CD4-positive, alpha-beta T cell treated with Interferon gamma for 1 hour (primary cell): ENCODE measurements at places on chromosomes 2 and 18.

GRCh38 chr2:18399601-18400000, 160.9 kb downstream of the RDH14 start:
- DNase-seq: no peak

DNA sequence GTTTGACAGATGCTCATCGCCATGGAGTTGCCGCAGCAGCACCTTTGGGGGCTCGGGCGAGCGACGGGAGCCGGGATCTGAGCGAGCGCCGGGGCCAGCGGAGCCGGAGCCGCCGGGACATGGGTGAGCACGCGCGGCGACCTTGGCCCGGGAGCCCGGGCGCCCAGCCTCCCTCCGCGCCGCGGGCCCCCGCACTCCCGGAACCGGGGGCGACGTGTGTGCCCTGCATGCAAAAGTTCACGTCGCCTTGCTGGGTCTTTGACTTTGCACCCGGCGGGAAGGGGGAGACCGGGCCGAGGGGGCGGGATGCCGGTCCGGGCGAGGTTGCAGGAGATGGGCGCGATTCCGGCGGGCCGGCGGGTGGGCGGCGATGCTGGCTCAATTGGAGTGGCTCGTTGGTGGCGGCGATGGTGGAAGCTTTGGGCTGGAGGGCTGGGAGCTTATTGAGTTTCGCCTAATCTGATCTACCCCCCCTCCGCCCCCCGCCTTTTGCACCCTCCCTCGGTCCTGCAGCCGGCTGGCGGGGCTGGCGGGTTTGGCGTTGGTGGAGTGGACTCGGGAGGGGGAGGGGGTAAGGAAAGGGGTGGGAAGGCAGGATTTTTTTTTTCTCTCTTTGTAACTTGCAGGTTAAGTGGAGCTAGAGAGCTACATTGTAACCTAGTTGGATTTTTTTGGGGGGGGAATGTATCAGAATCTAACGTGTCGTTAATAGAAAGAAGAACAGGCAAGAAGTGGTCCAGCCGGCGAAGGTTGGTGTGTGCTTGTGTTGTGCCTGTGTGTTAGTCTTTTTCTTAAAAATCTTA, at the start of gene SETBP1:
TSS of gene SETBP1 (plus strand) at position 616 of the 803 bp plus-strand sequence. CDS start 20,459 bp downstream, outside the sequence.
- DNase-seq: peak; percentile 20

DNA sequence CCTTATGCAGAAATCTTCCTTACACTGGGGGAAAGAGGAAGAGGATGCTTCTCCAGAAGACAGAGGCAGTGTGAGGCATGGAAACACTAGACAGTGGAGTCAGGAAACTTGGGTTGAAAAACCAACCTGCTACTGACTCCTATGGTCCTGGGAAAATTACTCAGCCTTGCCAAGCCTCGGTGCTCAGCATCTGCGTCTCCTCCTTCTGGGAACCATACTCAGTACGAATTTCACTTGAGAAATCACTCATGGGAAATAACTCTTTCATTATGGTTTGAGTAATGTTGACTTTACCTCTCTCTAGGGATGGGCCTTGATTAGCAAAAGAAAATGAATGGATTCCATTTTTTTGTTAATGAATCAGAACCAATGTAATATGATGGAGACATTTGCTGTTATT, 96.5 kb downstream of the KCNE4 start:
- DNase-seq: no peak

DNA sequence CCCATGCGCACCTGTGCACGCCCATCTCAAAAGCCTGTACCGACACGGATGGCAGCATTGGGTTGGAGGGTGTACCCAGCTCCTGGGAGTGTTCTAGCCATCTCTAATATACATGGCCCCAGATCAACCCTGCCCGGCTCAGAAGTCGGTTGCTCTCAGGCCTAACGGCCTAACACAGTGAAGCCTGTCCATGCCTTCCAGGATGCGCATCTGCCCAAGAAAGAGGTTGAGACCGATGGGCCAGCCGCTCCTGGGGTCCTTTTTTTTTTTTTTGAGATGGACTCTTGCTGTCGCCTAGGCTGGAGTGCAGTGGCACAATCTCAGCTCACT, 32.1 kb downstream of the PDIA6 start:
- no peak for DNase-seq

GRCh38 chr2:197575987-197576386, 60.1 kb downstream of the MOB4 start:
- no peak for DNase-seq

- no peak for DNase-seq
These were observed 24.3 kb downstream of the SMAD7 start for GRCh38 chr18:48926420-48926857.

DNA sequence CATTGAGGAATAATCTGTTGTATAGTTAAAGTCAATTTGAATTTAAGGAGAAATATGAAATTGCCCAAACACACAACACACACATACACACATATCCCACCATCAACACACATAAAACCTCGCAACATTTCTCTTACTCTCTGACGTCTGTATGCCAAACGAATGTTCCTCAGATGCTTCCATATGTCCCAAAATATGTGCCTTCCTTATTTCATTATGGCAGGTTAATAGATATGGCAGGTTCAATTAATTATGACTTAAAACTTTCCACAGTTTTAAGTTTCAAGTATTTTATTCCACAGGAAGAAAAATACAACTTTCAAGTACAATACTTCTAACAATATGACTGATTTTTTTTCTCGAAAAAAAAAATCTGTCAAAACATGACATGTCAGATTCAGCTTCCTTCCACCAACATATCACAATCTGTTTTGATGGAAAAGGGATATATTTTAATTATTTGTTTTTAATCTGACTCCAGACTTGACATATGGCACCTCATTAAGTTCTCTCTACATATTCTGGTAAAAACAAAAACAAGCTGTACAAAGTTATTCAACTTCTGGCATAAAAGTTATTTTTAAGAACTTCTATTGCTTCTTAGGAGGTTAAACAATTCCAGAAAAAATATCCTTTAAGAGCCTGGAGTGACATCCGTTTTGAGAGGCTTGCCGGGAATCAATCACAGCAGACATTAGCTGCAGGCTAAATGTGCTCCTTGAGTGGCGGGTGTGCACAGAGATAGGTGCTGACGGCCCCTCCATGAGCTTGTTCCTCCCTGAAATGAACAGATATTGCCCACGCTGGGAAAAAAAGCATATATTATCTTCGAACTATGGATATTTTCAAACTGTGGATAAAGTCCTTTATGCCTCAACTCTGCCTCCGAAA, 812.7 kb downstream of the DCDC2C start:
- no peak for DNase-seq

DNA sequence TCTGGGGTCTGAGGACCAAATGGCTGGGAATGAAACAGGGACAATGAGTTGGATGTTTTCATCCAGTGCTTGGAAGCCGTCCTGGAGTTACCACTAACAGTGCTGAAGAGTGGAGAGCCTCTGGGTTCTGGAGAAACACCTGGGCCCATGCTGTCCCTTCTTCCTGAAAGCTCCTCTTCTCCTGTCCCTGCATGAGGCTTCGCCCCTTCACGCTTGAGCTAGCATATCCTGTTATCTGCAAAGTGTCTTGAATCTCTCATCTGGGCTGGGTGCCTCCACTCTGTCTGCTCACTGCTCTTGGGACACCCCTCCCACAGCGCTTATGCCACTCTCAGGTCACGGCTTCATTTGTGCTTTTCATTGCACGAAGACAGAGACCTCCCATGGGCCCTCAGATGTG, 154.5 kb downstream of the MYCN start:
- no peak for DNase-seq

DNA sequence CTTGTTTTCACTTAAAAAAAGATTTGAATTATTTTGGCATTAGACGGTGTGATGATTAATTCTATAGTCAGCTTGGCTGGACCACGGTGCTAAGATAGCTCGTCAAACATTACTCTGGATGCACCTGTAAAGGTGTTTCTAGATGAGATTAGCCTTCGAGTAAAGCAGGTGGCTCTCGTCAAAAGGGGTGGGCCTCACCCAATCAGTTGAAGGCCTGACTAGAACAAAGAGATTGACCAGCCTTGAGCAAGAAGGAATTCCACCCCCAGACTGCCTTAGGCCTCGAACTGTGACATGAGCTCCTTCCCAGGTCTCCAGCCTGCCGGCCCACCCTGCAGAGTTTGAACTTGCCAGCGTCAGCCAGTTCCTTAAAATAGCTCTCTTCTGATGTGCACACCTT, 73.4 kb downstream of the TWIST2 start:
- no peak for DNase-seq

- no peak for DNase-seq
These were observed 7.7 kb downstream of the SLC1A4 start for GRCh38 chr2:64996871-64997307.

- DNase-seq: no peak
These were observed 39.4 kb downstream of the MYT1L start for GRCh38 chr2:2291500-2292260.

- DNase-seq: no peak
These were observed 156.0 kb downstream of the TGIF1 start for GRCh38 chr18:3605954-3606443.

DNA sequence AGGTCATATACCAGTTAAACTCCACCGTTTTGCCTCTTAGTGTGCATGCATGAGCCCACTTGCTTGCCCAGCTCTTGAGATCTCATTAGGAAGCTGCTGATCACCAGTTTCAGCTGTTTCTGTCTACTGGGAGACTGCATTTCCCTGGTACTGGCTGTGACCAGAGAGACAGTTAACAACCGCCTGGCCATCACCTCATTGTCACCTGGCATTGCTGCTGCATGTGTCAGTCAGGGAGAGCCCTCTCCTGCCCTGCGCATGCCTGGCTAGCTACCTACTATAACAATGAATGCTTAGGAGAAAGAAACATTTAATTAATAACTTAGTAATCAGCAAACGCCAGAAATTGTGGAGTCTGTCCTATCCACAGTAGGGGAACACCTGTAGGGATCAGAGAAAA, 265.8 kb upstream of the CYRIA start:
- no peak for DNase-seq

- DNase-seq: no peak
These were observed 84.0 kb upstream of the ACSL3 start for GRCh38 chr2:222776792-222777191.

DNA sequence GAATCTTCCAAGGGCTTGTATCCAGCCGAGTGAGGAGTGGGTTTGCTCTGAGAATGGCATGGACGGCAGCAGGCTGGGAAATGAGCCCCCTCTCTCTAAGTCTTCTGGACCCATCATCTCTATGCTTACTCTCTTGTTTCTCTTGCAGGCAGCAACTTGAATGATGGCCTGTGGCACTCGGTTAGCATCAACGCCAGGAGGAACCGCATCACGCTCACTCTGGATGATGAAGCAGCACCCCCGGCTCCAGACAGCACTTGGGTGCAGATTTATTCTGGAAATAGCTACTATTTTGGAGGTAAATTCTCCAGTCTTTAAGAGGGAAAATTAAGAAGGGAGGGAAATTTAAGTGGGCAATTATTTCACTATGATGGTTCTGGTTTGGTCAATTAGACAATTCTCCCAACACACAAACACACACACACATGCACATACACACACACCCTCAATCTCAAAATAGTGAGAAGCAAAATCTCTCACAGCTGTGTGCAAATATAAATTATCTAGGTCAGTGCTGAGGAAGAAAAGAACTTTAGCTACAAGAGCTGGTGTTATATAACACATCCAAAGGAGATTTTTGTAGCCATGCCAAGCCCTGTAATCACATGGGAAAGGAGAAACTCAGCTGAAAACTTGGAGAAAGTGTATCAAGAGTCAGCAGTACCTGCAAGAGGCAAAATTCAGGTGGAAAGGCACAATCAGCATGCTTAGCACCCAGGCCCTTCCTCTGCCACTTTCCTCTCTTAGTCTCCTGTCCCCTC, 499.2 kb downstream of the CNTNAP5 start:
- no peak for DNase-seq

DNA sequence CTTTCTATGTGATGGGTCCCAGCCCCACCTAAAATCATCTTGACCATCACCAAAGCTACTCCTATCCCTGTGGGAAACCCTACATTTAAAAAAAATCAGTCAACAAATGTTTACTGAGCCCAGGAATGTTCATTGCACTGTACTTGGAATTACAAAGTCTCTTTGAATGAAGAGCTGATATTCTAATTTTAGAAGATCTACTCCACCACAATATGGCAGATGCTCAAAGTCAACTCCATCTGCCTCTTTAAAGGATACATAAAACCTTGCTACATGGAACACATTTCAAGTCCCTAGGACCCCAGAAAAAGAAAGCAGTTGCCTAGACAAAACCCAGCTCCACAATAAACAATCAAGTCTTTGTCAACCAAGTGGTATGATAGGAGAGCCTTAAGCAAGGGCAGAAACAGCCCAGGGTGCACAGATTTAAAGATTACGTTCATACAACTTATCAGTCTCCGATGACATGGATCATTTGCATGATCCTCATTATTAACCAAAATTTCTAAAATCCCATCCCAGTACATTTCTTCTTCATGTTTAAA, 234.3 kb upstream of the ACVR2A start:
- DNase-seq: no peak

GRCh38 chr2:216424274-216424673, 12.0 kb downstream of the SMARCAL1 start:
- DNase-seq: no peak

DNA sequence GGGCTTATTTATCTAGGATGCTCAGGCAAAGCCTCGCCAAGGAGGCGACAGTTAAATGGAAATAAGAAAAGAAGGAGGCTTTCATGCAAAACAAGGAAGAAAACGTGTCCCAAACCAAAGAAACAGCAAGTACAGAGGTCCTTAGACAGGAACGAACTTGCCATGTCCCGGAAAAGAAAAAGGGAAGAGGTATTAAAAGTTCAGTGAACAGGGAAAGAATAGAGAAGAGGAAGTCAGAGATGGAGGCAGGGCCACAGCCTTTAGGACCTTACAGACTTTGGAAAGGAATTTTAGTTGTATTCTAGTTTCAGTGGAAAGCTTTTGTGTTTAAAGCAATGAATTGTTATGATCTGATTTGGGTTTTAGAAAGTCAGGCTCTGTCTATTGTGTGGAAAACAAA, 22.1 kb downstream of the IKZF2 start:
- DNase-seq: no peak

GRCh38 chr2:18149660-18150246, 271.3 kb downstream of the KCNS3 start:
- DNase-seq: no peak

- no peak for DNase-seq
These were observed 15.3 kb downstream of the SP9 start for GRCh38 chr2:174350018-174350417.

- DNase-seq: no peak
These were observed 124.0 kb downstream of the RTP5 start for GRCh38 chr2:241993386-241994005.

GRCh38 chr18:3579701-3580100, 129.7 kb downstream of the TGIF1 start:
- no peak for DNase-seq

DNA sequence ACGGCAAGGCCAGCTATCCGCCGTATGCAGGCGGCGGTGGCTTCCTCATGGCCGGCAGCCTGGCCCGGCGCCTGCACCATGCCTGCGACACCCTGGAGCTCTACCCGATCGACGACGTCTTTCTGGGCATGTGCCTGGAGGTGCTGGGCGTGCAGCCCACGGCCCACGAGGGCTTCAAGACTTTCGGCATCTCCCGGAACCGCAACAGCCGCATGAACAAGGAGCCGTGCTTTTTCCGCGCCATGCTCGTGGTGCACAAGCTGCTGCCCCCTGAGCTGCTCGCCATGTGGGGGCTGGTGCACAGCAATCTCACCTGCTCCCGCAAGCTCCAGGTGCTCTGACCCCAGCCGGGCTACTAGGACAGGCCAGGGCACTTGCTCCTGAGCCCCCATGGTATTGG, 3.1 kb downstream of the B3GNT7 start:
- DNase-seq: no peak
